ENCODE measurements at places on chromosomes 6 and 20. TPM values are rescaled to one million over a fixed set of nuclear protein-coding genes. Genes with fewer than 3 reads are reported as not detected.

The CLPSL2 gene
- not detected for total RNA-seq

The HCRTR2 gene
- total RNA-seq, result 10.2 TPM

The GSTA3 gene
- total RNA-seq, result not detected

The ABHD16B gene
- not detected for total RNA-seq

The TPMT gene
- total RNA-seq, result 6.0 TPM

The SKIC2 gene
- 37.8 TPM for total RNA-seq

The ANGPT4 gene
- 0.09 TPM for total RNA-seq

The SDHAF4 gene
- total RNA-seq, result 18.1 TPM

All from cerebellum (tissue), 4 donors.